ENCODE measurements at places on chromosomes 12 and 14. TPM values are rescaled to one million over a fixed set of nuclear protein-coding genes. Genes with fewer than 3 reads are reported as not detected.

Gene SMCO3
- not detected for total RNA-seq

Gene CLEC14A
- total RNA-seq: 161 TPM

Gene RNASE4
- 82.6 TPM for total RNA-seq

Gene MEG3
- 265 TPM for total RNA-seq

Gene MTHFD1
- total RNA-seq: 42.4 TPM

Gene LRP1
- 164 TPM for total RNA-seq

Gene GPR68
- not detected for total RNA-seq

Gene TMEM63C
- not detected for total RNA-seq

DNA sequence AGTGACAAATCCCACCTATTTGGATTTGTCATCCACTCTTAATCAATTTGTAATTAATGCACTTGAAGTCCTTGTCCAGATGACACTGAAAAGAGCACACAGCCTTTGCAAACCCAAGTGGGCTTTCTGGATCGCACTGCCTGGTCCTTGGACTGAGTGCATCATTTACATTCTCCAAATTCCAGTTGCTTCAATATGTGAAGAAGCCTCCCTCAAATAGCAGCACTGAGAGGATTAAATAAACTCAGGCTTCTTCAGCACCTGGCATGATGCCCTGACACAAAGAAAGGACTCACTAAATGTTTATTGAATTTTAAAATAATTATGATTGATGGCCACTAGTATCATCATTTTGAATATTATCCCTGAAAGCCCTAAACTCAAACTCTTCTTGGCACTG lies 496.5 kb downstream of the VRK1 start:
- no peak for DNase-seq

- no peak for DNase-seq
Measured at GRCh38 chr14:104665657-104666522, 23.5 kb upstream of the INF2 start.

- DNase-seq: no peak
Measured at GRCh38 chr14:100989924-100990323, 86.4 kb upstream of the RTL1 start.

DNA sequence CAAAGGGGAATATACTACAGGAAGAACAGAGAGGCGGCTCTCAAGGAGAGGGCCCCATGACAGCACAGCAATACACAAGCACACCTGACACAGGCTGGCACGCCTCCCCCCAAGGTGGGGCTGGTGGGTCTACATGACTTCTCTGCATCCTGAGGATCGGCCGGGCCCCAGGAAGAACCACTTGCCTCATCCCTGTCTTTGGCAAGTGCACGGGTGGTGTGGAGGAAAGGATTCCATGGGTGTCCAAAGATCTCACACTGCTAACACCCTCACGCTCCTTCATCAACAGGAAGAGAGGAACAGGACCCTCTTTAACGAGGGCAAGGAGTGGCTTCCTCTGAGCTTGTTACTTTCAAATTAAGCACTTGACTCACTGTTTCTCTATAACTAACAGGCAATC lies 7.3 kb downstream of the VAMP1 start:
- DNase-seq: no peak

DNA sequence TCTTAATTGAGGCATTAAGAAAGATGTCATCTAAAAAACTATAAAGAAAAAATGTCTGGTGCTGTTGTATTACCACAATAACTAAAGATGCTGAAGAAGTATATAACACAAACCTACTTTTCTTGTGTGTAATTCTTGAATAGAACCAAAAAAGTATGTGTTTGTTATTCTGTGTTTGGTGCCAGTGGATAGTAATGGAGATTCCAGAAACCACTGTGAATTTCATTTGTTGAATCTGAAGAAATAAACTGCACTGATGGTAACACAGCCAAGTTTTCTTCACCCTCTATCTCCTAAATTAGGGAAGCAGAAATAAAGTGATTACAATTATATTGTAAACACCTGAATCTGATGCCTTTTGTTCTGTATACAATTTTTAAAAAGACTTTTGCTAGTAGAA lies 13.1 kb upstream of the KERA start:
- DNase-seq: no peak

GRCh38 chr14:68790644-68791077 lies 2.2 kb downstream of the ZFP36L1 start:
- DNase-seq: no peak

DNA sequence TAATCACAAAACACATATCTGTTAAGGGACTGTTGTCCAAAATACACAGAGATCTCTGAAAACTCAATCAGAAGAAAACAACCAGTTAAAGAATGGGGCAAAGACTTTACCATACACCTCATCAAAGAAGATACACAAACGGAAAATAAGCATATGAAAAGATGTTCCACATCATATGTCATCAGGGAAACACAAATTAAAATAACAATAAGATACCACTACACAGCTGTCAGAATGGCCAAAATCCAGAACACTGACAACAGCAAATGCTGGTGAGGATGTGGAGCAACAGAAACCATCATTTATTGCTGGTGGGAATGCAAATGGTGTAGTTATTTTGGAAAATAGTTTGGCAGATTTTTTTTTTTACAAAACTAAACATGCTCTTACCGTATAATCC lies 220.5 kb upstream of the FOXN3 start:
- DNase-seq: no peak

GRCh38 chr12:107378609-107379008 lies 285.3 kb upstream of the CRY1 start:
- no peak for DNase-seq

- DNase-seq: no peak
Measured at GRCh38 chr12:21483531-21483930, 17.9 kb downstream of the RECQL start.

DNA sequence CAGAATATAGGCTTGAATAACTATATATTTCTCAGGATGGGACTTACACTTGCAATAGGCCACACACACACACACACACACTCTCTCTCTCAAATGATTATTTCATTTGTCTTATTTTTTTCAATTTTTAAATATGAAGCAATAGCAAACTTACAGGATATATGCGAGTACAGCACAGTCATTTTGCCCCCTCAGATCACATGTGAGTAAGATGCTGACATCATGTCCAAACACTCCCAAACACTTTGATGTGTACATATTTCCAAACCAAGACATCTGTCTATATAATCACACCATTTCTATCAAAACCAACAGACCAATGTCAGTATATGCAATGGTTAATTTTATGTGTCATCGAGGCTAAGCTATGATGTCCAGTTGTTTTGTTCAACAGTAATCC lies 1535.9 kb upstream of the FLRT2 start:
- DNase-seq: no peak

- no peak for DNase-seq
Measured at GRCh38 chr12:53994264-53995001, 5.5 kb upstream of the HOXC9 start.

GRCh38 chr12:25434515-25434914 lies 118.6 kb downstream of the LMNTD1 start:
- no peak for DNase-seq

DNA sequence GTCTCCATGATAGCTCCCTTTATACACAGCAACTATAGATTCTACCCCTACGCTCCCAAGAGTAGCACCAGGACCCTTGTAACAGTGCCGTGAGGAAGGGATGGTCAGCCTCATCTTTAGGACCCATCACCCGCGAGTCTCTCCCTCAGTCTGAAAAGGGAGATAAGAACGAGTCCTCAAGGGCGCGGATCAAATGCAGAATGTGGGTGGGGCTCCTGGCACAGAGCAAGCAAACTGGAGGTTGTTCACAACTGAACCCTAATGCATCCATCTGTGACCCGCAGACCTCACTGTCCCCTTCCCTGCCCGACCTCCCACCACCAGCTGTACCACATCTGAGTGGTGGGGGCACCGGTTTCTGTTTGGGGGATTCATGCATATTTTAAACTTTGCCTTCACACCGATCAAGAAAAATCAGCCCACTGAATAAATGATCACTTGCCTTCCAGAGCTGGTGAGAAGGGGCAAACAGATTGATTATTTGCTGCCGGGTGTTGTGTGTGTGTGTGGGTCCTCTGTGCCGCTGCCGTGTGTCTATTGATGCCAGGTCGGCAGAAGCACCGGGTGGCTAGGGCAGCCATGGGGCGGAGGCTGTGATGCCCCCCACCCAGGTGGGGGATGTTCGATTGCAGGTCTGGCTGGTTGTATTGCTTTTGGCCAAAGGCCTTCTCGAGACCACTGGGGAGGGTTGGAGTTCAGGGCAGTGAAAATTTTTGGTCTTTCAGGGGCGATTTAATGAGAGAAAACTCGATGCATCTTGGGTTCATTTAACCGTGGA lies 35.7 kb upstream of the BEGAIN start:
- DNase-seq: no peak

DNA sequence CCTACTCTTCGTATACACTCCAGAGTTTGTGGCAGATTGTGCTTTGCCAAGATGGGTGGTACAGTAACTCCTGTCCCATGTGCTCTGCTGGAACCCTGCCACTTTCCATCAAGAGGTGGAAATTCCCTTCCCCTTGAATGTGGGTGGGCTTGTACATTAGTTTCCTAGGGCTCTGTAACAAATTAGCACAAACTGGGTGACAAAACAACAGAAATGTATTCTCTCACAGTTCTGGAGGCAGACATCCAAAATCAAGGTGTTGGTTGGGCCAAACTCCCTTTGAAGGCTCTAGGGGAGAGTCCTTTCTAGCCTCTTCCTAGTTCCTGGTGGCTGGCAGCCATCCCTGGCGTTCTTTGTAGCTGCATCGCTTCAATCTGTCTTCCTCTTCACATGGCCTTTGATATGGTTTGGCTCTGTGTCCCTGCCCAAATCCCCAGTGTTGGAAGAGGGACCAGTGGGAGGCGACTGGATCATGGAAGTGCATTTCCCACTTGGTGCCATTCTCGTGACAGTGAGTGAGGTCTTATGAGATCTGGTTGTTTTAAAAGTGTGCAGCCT lies 117.5 kb downstream of the VRK1 start:
- no peak for DNase-seq

- DNase-seq: no peak
Measured at GRCh38 chr12:117318591-117318990, 42.8 kb downstream of the NOS1 start.

DNA sequence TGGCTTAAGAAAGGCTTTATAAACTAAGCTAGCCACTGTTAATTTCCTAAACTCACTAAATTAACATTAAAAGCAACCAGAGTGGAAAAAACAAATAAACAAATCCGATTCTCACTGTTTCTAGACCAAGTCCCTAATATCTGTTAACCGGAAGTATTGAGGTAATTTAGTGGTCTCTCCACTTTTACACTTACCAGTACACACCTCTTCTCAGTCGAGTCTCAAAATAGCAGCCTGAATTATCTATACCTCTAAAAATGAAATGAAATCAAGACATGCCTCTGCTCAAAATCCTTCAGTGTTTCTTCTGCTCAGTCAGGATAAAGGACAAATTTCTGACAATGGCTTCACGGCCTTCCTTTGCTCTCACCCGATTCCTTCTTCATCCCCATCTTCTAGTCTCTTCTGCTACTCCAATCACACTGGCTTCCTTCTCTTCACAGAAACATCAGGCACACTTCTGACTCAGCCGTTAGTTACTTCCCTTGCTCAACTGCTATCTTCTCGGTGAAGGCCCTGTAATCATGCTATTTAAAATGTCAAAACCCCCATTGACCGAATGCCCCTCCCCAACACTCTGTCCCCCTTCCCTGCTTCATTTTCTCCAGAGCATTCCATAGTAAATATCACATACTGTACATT lies 161.3 kb downstream of the KITLG start:
- DNase-seq: no peak

GRCh38 chr12:130461447-130461815 lies 123.7 kb downstream of the PIWIL1 start:
- no peak for DNase-seq

DNA sequence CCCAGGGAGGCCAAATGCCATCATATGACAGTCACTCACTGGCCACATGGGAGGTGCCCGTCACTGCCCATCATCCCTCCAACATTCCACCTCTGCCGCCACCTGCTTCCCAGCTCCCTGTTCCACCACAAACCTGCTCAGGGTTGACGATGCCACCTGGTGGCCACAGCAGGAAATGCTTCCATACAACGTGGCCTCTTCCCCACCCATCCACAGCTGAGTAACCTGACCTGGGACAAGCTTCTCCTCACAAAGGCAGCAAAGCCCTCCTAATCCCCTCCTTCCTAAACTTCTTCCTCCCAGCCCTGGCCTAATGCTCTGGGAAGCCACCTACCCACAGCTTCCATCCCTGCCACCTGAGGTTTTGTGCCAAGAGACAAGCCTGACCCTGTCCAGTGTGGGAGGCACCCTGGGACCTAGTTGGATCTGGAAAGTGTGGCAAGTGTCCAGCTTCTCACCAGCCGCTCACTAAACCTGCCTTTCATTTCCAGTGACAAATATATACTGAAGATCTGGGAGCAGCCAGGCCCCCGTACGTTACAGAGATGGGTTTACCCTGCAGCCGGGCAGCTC lies 4.3 kb downstream of the DEGS2 start:
- DNase-seq: no peak

DNA sequence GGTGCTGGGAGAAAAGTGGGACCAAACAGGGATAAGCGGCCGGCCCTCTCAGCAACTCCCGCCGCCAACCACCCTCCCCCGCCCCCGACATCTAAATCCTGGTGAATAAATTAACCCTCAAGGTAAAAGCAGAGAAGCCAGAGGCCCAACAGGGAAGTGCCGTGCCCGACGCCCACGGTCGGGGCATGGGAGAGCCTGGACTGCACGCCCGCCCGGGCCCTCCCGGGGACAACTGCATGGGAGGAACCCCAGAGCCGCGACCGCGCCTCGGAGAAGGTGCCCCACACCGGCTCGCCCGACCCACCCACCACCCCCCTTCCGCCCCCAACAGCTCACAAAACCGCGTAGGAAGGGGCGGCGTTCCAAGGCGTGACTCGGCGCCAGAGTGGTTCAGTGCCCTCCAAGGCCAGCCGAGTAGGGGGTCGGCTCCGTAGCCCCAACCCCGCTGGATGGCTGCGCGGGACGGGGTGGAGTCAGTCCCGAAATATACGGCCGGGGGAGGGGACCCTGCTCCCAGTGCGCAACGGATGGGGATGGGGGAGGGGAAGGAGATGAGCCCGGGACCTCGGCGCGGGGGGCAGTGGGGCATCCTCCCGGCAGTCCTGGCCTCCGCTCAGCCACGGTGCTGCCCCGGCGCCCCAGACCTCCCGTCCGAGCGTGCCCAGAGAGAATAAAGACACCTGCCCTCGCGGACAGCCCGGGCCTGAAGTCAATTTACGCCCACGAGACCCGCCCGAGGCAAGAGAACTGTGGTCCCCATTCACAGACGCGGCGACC lies 732 bp downstream of the SLC25A29 start:
- DNase-seq: peak; percentile 45

DNA sequence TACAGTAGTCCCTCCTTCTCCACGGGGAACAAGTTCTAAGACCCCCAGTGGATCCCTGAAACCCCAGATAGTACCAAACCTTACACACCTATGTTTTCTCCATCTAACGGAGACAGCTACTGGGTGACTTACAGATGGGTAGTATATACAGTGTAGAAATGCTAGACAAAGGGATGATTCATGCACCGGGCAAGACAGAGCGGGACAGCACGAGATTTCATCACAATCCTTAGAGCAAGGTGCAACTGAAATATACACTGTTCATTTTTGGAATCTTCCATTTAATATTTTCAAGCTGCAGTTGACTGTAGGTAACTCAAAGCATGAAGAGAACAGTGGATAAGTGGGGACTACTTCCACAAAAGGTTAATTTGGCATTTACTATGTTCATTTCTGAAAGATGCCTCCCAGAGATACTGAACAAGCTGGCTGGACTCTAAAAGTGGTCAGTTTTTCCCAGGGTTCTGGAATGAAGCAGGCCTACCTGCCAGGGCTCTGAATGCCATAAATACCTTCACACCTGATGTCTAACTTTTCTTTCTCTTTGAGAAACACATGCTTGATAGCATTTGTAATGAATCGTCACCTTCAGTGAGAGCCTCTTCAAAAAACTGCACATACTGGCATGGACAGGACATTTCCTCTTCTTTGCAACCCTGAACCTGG lies 127.7 kb upstream of the FOXN3 start:
- no peak for DNase-seq

- DNase-seq: no peak
Measured at GRCh38 chr14:83483063-83483462, 1949.4 kb upstream of the SEL1L start.
